CD4-positive, CD25-positive, alpha-beta regulatory T cell (primary cell): ENCODE measurements at places on chromosomes 1 and 21. TPM values are rescaled to one million over a fixed set of nuclear protein-coding genes. Genes with fewer than 3 reads are reported as not detected.

DNA sequence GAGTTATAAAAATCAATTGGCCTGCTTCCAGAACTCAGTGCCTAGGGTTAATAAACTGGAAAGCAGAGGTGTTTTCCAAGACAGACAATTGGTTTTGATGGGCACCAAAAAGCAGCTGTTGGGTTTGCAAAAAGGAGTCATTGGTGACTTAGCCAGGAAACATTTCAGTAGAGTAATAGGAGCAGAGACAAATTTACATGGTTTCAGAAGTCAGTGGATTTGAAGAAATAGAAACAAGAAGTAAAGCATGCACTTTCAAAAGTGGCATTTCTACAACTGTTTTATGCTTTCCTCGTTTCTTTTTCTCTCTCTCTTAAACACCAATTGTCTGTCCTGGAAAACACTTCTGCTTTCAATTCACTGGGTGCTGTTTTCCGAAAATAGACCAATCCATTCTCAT is 87.8 kb downstream of the GLUL start:
- H3K4me1 ChIP-seq = no peaks in the 10 kb centered on the region
- no peak overlapping the region for H3K4me3 ChIP-seq
- no peak overlapping the region for H3K27ac ChIP-seq
- H3K27me3 ChIP-seq = no peaks in the 10 kb centered on the region
- no peaks in the 10 kb centered on the region for H3K36me3 ChIP-seq

DNA sequence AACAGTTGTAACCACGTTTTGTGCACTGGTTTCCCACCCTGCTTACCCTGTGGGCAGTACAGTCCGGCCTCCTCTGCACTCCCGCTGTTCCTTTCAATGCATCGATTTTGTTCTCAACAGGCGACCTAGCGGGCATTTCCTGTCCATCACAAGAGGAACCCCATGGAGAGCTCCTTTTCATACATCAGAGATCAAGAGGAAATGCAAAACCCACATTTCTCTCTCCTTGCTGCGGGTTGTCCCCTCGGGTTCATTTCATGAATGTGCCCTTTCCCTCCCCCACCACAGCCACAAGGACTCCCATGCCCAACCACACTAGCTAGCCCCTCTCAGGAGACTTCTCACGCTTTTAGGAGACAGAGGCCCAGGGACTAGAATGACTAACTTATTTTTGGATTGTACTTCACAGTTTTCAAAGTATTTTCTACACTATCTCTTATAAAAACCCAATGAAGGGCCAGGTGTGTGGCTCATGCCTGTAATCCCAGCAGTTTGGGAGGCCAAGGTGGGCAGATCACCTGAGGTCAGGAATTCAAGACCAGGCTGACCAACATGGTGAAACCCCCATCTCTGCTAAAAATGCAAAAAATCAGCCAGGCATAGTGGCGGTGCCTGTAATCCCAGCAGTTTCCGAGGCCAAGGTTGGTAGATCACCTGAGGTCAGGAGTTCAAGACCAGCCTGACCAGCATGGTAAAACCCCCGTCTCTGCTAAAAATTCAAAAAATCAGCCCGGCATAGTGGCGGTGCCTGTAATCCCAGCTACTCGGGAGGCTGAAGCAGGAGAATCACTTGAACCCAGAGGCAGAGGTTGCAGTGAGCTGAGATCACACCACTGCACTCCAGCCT is 18.4 kb downstream of the ATP1A4 start:
- DNase-seq = no peak
- no peak overlapping the region for H3K4me3 ChIP-seq
- H3K27me3 ChIP-seq = no peaks in the 10 kb centered on the region
- no peaks in the 10 kb centered on the region for H3K36me3 ChIP-seq
- no peaks in the 10 kb centered on the region for H3K4me1 ChIP-seq
- H3K27ac ChIP-seq = no peak overlapping the region

DNA sequence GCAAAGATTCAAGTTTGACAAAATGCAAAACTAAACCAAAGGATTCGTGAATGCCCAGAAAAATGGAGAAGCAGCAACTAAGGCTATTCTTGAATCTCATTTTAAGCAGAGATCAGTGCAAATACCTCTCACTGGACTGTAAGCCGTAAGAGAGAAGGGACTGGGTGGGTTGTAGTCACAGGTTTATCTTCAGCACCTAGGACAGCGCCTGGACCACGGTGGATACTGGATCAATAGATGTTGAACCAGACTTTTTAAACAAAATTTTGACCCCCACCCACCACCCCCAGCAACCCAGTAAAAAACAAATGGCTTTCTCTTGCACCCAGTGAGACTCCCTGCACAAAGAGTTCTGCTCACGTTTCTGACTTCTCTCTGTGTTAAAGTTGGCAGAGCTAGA is 347.1 kb downstream of the AJAP1 start:
- H3K36me3 ChIP-seq = no peaks in the 10 kb centered on the region
- no peak overlapping the region for H3K4me3 ChIP-seq
- H3K27ac ChIP-seq = no peak overlapping the region
- H3K4me1 ChIP-seq = no peaks in the 10 kb centered on the region

- peaks cover 14% of the 10 kb centered on the region for H3K4me1 ChIP-seq
- no peak overlapping the region for H3K27ac ChIP-seq
- DNase-seq = no peak
These were observed 1.0 kb downstream of the ROR1 start for GRCh38 chr1:63774617-63775417.

GRCh38 chr1:54537611-54538010 is 10.4 kb upstream of the ACOT11 start:
- H3K4me1 ChIP-seq = peaks cover 13% of the 10 kb centered on the region
- H3K27ac ChIP-seq = no peak overlapping the region
- no peak overlapping the region for H3K4me3 ChIP-seq

GRCh38 chr1:203405703-203406438 is 54.9 kb upstream of the FMOD start:
- no peak overlapping the region for H3K4me3 ChIP-seq
- DNase-seq = no peak
- H3K27ac ChIP-seq = no peak overlapping the region

- H3K4me3 ChIP-seq = no peak overlapping the region
- no peaks in the 10 kb centered on the region for H3K4me1 ChIP-seq
- no peaks in the 10 kb centered on the region for H3K27me3 ChIP-seq
- no peak for DNase-seq
- no peak overlapping the region for H3K27ac ChIP-seq
- no peaks in the 10 kb centered on the region for H3K36me3 ChIP-seq
These were observed 285.0 kb downstream of the SIPA1L2 start for GRCh38 chr1:232344791-232345399.

DNA sequence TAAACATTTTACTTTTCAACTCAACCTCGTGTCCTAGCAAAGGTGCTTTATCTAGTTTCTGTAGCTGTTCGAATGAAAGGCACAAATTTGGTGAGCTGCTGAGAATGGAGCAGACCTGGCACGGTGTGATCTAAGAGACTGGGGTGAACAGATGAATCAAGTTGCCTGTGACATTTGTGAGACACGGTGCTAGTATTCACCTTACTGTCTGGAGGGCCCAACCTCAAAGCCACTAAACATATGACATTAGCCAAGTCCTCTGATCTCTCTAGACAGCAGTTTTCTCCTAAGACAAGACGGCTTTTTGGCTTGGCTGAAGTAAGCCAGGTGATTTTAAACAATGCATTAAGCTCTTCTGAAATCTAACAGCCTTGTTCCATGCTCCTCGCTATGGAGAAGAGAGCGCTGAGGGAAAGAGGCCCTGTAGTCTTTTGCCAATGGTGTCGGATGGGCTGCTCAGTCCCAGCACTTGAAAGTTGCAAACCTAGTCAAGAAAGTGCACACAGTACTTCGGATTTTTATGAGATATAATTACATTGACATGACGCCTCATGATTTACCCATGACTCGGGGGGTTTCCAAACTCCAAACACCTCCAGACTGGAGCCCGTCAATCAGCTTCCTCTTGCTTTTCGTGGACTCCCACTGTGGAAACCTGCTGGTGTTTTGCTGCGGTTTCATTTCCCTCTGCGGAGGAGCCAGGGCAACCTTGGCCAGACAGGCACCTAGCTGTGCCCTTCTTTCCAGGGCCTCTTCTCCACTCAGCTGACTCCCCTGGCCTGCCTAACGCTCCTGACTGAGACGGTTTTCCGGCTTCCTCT is 794 bp upstream of the TOR3A start:
- peaks cover 25% of the 10 kb centered on the region for H3K4me1 ChIP-seq
- peak; percentile 34 for DNase-seq
- peak overlapping the region; percentile 92 for H3K4me3 ChIP-seq
- H3K36me3 ChIP-seq = peaks cover 6% of the 10 kb centered on the region

- H3K27ac ChIP-seq = peak overlapping the region; percentile 80
- no peaks in the 10 kb centered on the region for H3K27me3 ChIP-seq
- peak overlapping the region; percentile 65 for H3K4me3 ChIP-seq
- H3K36me3 ChIP-seq = no peaks in the 10 kb centered on the region
These were observed 8.5 kb upstream of the B4GALT3 start for GRCh38 chr1:161185732-161186311.

DNA sequence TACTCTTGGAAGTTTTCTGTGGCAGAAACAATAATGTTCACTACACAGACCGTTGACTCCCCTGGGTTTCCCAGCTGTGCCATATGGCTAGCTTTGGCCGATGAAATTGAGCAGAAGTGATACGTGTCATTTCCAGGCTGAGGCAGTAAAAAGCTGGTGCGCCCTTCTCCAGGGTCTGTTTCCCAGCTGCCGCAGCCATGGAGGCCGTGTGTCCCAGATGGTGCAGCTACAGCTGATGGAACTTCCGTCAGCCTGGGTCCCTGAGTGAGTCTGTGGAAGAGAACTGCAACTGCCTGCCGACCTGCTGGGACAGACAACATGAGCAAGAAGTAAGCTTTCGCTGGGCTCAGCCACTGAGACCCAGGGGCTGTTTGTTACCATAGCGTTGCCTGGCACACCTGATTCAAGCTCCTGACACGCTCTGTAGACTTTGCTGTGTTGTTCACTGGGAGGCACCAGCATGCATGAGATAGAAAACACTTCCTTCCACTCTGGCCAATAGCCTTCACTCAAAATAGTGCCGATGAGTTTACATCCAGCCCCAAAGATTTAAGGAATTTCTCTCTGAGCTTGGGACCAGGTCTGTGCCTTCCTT is 116.3 kb upstream of the SLC25A33 start:
- H3K4me1 ChIP-seq = peaks cover 71% of the 10 kb centered on the region
- no peaks in the 10 kb centered on the region for H3K36me3 ChIP-seq
- no peak for DNase-seq

- no peak overlapping the region for H3K27ac ChIP-seq
- H3K4me1 ChIP-seq = peaks cover 56% of the 10 kb centered on the region
- no peak for DNase-seq
- H3K36me3 ChIP-seq = peaks cover 17% of the 10 kb centered on the region
These were observed 27.8 kb upstream of the CACYBP start for GRCh38 chr1:174971902-174972301.

GRCh38 chr1:15172405-15173259 is 19.1 kb downstream of the TMEM51 start:
- DNase-seq = no peak
- H3K4me1 ChIP-seq = no peaks in the 10 kb centered on the region
- no peak overlapping the region for H3K27ac ChIP-seq
- peaks cover 4% of the 10 kb centered on the region for H3K27me3 ChIP-seq

DNA sequence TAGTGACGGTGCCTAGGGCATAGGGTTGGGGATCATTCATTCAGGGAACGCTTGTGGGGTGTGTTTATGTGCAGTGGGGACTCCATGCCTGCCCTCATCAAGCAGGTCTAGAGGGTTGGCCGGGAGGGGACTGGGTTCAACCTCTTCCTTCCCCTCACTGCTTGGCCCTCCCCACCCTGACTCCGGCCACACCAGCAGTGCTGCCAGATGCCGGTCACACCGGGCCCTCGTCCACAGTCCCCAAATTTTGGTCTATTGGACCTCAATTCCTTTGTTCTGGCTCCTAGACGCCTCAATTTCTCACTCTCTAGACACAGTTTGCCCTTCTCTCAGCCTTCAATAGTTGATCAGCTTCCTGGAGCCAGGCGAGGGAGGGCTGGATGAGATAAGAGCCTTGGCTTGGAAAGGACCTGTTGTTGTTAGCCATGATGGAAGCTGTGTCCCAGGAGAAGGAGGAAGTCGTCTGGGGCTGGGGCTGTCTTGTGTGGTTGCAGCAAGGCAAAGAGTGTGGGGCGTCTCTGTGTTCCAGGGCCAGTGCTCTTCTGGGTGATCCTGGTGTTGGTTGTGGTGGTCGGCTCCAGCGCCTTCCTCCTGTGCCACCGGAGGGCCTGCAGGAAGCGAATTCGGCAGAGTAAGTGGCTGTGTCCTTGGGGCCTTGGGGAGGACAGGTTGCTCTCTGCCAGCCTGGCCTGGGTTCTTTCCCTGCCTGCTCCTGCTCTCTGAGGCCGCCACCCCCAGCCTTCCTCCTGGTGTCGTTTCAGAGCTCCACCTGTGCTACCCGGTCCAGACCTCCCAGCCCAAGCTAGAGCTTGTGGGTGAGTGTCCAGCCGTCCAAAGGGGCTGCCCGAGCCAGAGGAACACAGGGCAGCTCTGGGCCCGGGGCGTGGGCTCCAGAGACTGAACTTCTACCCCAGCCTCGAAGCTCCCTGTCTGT is 41.1 kb upstream of the TNFRSF1B start:
- H3K27ac ChIP-seq = peak overlapping the region; percentile 80
- DNase-seq = no peak
- no peaks in the 10 kb centered on the region for H3K27me3 ChIP-seq
- H3K4me3 ChIP-seq = no peak overlapping the region

DNA sequence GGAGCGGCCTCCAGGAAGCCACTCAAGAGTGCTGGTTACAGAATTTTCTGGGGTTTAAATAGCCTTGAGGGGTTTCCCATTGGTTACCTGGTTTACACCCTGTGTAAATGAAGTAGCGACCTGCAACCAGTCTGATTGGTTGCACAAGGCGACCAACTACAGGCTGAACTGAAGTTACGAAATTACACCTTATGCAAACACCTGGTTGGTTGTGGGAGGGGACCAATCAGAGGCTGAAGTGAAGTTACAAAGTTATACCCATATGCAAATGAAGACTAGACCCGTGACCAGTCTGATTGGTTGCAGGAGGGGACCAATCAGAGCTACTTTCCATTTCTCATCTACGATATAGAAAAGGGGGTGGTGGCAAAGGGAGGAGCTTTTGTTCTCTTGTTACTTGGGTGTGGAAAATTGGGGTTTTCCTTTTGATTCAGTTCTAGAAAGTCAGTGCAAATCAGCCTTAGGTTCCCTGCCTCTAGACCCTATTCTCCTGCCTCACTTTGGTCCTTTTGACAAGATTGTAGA is 22.2 kb upstream of the C1orf174 start:
- peak overlapping the region; percentile 69 for H3K4me3 ChIP-seq
- no peaks in the 10 kb centered on the region for H3K4me1 ChIP-seq
- no peaks in the 10 kb centered on the region for H3K36me3 ChIP-seq
- DNase-seq = peak; percentile 73
- peak overlapping the region; percentile 68 for H3K27ac ChIP-seq

- peaks cover 2% of the 10 kb centered on the region for H3K27me3 ChIP-seq
- no peak overlapping the region for H3K27ac ChIP-seq
- no peaks in the 10 kb centered on the region for H3K36me3 ChIP-seq
- no peaks in the 10 kb centered on the region for H3K4me1 ChIP-seq
These were observed 69.4 kb downstream of the TDRD5 start for GRCh38 chr1:179661018-179661417.

GRCh38 chr1:15146142-15146680 is 7.3 kb upstream of the TMEM51 start:
- no peak overlapping the region for H3K4me3 ChIP-seq
- no peak overlapping the region for H3K27ac ChIP-seq
- H3K36me3 ChIP-seq = no peaks in the 10 kb centered on the region
- H3K4me1 ChIP-seq = no peaks in the 10 kb centered on the region
- DNase-seq = no peak

Gene S100A7A
- not detected for total RNA-seq

Gene TAS1R1
- total RNA-seq = not detected

Gene LRRC53
- not detected for total RNA-seq

Gene OR14K1
- not detected for total RNA-seq

Gene OLIG2
- total RNA-seq = not detected

Gene PSMB2
- 34.4 TPM for total RNA-seq

Gene FCGR1A
- not detected for total RNA-seq

Gene DNAJC28
- total RNA-seq = 0.17 TPM

Gene SPATA45
- not detected for total RNA-seq

Gene C1QB
- not detected for total RNA-seq

Gene OR2L2
- 0.35 TPM for total RNA-seq
